Stimulated activated CD4-positive, alpha-beta T cell treated with anti-CD3 and anti-CD28 coated beads, Interleukin-2, amount 100 ng/mL, for 4 hours (primary cell): ENCODE measurements at places on chromosomes 6 and 20.

DNA sequence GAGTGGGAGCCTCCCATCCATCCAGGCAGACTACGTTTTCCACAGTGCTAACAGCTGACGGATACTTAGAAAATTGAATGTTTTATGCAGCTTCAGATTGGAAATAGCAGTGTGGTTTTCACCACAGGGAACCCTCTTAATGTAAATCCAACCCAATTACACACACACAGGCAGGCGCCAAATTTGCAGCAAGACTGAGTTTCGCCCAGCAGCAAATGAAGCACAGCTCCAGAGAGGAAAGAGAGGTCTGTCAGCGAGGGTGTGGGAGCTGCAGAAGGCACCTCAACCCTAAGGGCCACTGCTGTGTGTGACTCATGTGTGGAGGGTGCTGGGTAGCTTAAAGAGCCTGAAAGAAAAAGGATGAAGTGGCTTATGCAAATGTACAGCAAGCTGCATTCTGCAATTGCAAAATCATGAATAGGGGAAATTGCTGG lies 365.7 kb downstream of the MAFB start:
- DNase-seq, result no peak

- no peak for DNase-seq
Observed at GRCh38 chr20:16537918-16538317, 35.3 kb downstream of the KIF16B start.

GRCh38 chr6:32967151-32968091 lies 973 bp upstream of the BRD2 start:
- no peak for DNase-seq

GRCh38 chr20:48718786-48719578 lies 108.8 kb downstream of the PREX1 start:
- DNase-seq, result peak; percentile 7

DNA sequence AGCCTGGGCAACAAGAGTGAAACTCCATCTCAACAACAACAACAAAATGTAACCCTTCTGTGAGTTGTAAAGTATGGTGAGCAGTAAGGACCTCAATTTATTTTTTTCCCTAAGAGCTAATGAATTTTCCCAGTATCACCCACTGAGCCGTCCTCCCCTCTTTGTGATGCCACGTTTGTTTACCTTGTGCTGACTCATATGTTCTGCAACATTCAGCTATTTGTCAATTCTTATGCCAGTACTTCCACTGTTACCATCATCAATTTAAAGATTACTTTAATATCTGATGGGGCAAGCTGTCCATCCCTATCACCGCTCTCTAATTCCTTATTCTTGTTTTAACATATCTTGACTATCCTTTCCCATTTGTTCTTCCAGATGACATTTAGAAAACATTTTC lies 37.5 kb downstream of the MAK start:
- DNase-seq, result no peak

- DNase-seq, result no peak
Observed at GRCh38 chr6:25506020-25506419, 146.0 kb upstream of the SCGN start.

- DNase-seq, result no peak
Observed at GRCh38 chr20:36773107-36773596, 411 bp downstream of the DSN1 start.

GRCh38 chr6:135281964-135282363 lies 100.9 kb downstream of the MYB start:
- no peak for DNase-seq

GRCh38 chr20:63036291-63036690 lies 29.5 kb upstream of the BHLHE23 start:
- DNase-seq, result no peak
